Brain pericyte (primary cell): ENCODE measurements at places on chromosomes 16 and 17.

DNA sequence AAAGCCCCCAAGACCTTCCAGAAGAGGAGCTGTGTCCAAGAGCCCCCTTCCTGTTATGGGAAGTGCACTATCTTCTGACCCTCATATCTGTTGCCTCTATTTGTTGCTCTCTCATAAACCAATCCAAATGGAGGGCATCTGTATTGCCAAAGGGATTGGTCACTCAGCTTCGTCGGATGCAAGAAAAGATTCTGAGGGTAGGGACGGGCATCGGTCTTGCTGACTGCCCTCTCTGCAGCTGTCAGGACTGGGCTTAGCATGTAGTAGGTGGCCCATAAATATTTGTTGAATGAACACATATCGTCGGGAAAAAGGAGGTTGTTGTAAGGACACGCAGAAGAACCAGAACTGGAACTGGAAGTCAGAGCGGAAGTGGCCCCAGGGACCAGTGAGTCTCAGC is 44.1 kb downstream of the CCDC42 start:
- no peak for DNase-seq

GRCh38 chr17:78913115-78913514 is 10.1 kb upstream of the CEP295NL start:
- DNase-seq: no peak

GRCh38 chr17:42456223-42457106 is 2.2 kb upstream of the ATP6V0A1 start:
- DNase-seq: no peak

DNA sequence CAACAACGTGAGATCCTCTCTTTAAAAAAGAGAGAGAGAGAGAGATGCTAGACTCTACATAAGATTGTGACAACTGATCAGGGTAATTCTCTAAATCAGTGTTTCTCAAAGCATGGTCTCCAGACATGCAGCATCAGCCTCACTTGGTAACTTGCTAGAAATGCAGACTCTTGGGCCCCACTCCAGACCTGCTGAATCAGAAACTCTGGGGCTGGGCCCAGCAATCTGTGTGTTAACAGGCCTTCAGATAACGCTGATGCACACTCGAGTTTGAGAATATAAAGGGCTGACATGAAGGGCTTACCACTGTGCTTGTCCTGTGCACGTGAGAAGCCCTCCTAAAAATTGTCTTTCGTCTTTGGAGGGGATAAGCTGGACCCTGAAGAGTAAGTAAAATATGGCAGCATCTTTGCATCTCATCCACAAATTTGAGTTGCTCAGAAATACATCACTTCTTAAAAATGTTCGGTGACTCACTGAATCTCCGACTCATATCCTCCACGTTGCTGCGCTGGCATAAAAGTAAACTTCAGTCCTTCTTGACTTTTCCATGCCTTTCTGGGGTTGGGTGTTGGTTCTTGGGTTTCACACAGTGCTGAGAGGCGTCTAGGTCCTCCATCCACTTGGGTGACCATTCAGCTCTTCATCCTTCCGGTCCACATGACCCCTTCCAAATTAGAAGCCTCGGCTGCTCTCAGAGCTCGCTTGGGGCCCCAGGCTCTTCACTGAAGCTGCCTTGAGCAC is 26.1 kb upstream of the KDM8 start:
- DNase-seq: no peak

DNA sequence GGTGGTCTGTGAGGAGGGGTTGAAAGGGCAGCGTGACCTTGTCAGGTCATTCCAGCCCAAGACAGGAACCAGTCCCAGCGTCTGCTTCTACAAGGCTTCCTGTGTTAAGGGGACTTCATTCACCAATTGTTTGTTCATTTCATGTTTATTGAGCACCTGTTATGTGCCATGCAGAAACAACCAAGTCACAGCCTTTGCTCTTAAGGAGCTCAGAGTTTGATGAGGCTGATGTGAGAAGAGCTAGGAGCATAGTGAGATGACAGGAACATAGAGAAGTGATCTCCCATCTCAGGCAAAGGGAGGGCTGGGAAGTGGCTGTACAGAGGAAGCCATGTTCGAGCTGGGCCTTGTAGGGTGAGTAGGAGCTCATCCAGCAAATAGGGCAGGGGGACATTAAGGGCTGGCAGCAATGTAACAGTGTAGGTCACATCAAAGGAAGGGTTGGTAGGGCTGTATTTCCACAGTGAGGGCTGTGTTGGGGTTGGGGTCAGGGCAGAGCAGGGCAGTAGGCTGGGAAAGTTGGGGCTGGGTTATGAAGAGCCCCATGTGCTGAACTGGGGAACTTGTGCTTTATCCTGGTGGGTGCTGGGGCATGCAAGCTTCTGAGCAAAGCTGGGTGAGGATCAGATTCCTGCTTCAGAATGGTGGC is 79.8 kb downstream of the ARHGAP23 start:
- DNase-seq: no peak

DNA sequence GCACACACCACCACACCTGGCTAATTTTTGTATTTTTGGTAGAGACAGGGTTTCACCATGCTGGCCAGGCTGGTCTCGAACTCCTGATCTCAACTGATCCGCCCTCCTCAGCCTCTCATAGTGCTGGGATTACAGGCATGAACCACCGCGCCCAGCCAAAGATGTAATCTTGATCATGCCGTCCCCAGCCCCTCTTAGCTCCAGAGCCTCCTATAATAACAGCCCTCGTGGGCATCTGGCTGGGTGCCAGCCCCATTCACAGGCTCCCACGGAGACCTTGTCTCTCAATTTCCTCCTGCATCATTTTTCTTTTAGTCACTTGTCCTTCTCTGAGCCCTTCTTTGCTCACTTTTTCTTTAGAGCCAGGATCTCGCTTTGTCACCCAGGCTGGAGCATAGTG is 94.2 kb downstream of the KATNIP start:
- DNase-seq: no peak

DNA sequence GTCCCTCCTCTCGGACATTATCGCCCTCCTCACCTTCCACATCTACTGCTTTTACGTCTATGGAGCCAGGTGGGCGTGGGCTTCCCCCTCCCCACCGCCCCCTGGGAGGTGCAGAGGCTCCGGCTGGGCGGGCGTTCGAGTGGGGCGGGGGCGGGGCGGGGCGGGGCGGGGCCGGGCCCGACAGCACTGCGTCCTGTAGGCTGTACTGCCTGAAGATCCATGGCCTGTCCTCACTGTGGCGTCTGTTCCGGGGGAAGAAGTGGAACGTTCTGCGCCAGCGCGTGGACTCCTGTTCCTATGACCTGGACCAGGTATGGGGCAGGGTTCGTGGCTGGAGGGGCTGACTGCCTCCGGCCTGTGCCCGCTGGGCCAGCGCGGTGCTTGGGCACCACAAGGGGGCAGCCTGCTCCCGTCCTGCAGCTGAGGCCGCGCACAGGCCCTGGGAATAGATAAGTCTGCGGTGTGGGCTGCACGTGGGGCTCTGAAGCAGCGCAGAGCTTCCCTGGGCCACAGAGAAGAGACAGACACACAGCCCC is 9.2 kb downstream of the PIGQ start:
- no peak for DNase-seq

GRCh38 chr17:44548376-44549230 is 8.7 kb upstream of the FZD2 start:
- no peak for DNase-seq

- DNase-seq: no peak
Measured at GRCh38 chr17:67178555-67178954, 66.4 kb downstream of the HELZ start.

- no peak for DNase-seq
Measured at GRCh38 chr17:58532555-58532951, 18.1 kb upstream of the MTMR4 start.
